ENCODE measurements at places on chromosomes 12 and 14.
A peak's percentile ranks its signal among the peaks of the same experiment; 100 is the strongest.

DNA sequence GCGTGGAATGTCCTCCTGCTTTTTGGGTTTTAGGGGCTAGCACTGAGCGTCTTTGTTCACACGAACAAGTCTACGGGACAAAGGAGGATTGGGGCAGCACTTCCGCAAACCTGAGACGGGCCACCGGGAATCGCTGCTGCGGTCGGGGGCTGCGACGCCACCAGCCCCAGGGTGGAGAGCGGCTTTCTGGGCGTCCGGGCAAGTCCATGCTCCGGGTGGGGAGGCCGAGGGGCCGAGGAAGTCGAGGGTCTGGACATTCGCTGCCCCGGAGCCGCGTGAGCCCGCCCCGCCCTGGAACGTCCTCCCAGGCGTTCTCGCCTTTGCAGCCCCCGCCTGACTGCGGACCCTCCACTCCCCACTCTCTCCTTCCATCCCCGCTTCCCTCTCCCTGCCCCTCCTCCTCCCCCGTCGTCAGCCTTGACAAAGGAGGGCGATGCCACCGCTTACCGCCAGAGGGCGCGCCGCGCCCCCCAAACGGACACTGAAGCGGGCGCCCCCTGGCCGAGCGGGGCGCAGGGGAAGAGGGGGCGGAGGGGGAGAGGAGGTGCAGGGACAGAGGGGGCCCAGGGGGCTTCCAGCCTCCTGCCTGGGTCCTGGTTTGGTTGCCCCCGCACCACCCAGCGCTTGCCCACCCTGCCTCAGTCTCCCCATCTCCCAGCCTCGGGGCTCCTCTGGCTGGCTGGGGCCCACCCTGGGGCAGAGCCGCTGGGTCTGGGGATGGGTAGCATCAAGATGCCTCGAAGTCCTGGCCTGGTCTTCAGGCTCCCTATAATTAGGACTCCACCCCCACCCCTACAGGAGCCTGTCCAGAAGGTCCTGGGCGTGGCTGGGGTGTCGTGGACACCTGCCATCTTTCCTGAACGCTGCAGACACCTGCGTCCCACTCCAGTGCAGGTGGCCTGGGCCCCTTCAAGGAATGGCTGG is 39.1 kb upstream of the INF2 start:
- peak; percentile 48 for DNase-seq

DNA sequence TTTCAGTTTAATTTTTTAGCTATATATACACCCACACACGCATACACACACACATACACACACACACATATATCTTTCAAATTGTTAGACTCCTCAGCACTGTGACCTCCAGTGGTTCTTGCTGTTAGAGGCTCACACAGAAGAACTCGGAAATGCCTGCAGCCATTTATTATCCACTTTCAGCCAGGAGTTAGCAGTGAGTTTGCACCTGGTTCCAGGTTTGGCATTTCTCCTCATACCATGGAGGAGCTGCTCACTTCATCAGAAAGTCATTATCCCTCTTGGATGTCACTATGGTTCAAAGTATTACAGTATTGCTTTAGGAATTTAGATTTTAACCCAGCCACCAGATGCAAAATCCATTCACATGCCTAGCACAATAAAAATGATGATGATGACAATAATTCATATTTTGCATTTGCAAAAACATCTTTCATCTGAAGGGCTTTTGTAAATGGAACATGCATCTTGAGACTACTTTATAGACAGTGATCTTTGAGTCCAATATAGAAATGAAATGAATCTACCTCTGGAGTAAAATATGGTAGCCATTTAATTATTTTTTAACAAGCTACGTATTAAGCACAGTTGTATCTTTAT is 42.3 kb downstream of the NPAS3 start:
- DNase-seq: no peak

DNA sequence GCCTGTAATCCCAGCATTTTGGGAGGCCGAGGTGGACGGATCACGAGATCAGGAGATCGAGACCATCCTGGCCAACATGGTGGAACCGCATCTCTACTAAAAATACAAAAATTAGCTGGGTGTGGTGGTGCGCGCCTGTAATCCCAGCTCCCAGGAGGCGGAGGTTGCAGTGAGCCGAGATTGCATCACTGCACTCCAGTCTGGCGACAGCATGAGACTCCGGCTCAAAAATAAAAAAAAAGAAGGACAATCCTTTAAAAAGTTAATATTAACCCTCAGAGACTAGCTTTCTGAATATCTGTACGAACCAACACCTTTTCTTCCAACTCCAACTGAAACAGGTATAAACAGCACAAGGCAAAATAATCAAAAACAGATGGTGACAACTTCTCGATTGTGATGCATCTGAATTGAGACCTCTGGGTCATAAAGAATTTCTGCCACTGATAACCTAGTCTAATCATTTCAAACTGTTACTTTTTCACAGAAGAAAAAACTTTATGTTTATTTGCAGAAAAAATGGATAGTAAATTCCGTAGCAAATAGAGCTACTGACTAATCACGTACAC is 27.8 kb downstream of the CLIP1 start:
- DNase-seq: no peak

DNA sequence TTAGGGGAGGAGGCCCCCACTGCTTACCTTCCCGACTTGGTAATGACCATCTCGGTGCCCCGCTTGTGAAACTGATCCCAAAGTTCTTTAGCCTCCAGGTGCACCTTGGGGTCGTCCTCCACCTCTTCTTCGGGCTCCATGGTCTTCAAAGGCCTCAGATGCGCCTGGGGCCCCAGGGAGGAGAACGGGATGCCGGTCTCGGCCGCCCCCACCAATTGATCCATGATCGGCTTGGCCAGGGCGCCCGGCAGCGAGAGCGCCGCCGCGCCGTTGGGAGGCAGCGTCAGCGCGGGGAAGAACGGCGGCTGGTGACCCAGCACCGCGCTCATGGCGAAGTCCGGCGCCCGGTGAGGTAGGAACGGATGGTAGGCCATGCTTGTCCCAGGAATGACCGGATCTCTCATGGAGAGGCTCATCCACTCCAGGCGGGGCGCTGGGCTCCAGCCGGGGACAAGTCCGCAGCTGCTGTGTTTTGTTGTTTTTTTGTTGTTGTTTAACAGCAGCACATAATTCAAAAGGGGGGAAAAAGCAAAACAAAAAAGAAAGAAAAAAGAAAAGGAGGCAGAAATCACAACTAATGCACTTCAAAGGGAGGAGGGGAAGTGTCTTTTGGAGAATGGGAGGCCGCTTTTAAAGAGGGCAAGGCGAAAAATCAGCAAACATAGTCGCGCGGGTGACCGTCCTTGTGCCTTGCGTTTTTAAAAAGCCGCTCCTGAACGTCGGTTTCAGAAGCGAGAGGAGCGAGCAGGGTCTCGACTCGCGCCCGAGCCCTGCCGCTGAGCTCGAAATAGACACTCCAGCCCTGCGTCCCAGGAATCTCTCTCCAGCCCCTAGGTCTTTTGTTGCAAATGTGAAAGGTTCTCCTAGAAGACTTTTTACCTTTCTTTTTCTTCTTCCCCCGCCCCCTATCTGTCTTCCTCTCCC is 928 bp downstream of the TBX3 start:
- DNase-seq: no peak

- DNase-seq: no peak
These were observed 253.2 kb downstream of the NOVA1 start for GRCh38 chr14:26344596-26344995.

DNA sequence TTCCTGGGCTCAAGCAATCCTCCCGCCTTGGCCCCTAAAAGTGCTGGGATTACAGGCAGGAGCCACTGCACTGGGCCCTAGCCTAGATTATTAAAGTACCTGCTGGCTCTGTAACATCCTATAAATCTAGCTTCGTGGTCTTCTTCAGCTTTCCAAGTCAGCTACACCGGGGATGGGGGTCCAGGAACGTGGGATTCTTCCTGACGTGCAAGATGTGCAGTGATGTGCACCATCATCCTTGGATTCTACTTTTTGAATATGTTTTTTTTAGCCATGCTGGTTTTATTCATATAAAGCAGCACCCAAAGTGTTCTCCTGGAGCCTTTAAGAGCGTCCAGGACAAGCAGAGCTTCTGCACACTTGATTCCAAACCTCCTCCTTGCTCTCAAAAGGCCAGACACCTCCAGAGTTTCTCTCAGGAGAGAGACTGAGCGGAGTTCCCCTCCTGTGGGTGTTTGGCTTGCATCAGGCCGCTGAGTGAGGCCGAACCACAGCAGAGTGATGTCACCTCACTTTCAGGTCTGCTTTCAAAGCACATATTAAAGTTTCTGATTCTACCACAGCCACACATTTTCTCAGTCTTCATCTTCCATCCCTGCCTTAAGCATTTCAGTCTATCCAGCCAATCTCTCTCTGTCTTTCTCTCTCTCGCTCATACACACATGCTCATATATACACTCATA is 33.4 kb downstream of the VCPKMT start:
- DNase-seq: peak; percentile 73

DNA sequence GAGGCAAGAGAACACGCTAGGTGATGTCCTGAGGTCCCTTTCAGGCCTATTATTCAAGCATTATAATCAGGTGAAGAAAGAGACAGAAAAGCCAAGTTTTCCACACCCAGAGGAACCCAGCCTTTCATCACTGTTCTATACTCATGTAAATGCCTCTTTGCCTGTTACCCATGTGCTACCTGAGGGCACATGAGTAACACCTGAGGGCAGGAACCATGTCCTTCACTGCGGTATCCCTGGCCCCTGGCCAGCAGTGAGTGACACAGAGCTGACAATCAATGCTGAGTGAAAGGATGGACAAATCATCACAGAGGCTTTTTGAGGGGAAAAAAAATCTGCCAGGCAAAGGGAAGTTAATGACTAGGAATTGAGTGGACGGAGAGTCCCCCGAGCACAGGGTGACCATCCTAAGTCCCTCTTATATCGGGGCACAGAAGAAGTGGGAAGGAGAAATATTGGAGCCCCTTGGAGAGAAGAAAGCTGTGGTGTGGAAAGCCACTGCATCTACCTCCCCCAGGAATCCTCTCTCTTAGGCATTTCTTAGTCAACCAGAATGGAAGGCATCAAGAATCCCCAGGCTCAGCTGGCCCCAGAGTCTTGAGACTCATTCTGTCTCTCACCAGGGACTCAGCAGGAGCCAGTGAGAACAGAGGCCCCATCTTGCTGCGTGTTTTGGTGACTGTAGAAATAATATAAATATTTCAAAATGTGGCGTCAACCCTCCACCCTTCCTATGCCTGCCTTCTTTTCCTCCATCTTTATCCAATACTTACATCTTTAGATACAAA is 212.9 kb downstream of the DPF3 start:
- no peak for DNase-seq

DNA sequence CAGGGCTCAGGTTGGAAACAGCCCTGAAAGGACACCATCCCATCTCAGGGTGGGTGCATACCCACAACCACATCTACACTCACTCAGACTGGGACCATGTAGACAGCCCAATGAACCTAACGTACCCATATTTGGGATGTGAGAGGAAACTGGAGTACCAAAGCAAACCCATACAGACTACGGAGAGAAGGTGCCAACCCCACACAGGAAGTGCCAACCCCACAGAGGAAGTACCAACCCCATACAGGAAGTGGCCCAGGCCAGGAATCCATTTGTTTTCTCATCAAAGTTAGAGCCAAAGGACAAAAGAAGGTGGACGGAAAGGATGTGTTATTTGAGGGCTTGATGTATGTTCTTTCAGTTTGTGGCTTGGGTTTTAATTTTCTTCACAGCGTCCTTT is 19.5 kb upstream of the SPIC start:
- DNase-seq: no peak

GRCh38 chr12:121574025-121574424 is 6.8 kb downstream of the KDM2B start:
- DNase-seq: no peak

DNA sequence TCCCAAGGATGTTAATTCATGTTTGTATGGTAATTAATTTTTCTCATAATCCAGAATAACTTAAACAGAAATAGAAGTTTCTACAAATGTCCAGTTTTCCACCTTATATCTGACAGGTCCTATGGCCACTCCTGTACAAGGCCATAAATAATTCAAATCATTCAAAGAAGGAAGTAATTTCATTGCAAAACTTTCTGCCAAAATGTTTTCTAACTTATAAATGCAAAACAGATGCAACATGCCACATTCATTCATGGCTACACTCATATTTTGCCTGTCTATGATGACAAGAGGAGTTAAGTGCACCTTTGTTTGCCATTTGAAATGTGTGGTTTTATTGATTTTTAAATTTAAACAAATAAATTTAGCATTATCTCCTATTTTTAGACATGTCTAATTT is 34.4 kb downstream of the ITPR2 start:
- no peak for DNase-seq

DNA sequence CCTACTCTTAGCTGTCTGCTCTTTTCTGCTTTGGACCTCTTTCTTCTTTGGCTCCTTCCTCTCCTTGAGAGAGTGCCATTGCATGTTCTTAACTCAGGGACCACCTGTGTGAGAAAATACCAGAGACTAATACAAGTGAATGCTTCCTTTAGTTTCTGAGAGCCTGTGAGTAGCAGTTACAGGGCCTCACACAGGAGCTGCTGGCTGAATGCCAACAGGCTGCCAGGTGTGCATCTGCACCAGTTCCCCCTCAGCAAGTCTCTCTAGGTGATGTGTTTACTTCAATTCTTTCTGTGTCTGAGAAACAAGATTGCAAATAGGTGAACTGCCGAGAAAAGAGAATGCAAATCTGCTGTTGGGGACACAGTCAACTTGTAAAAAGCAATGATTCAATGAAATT is 108.2 kb downstream of the STXBP6 start:
- DNase-seq: no peak

- no peak for DNase-seq
These were observed 32.3 kb upstream of the PTCSC3 start for GRCh38 chr14:36208690-36209278.

- DNase-seq: no peak
These were observed 468.7 kb upstream of the SOX5 start for GRCh38 chr12:24418157-24418556.

GRCh38 chr14:38367922-38368321 is 112.0 kb upstream of the CLEC14A start:
- no peak for DNase-seq

- no peak for DNase-seq
These were observed 374.4 kb downstream of the BCAT1 start for GRCh38 chr12:24574538-24574937.

DNA sequence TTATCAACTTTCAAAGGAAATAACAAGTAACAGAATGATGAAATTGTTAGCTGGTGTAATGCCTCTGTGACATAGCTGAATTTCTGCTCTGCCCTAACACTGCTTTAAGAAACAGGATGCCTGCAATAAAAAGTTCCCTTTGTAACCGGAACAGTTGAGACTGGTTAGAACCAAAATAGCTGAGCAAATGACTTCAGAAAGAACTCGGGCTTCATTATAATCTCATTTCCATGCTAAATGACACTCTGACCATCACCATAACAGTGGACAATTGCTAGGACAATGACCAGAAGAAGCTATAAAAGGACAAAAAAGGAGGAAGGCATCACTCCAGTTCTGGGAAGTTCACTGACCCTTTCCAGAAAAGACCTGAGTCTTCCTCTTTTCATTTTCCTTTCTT is 23.5 kb upstream of the PYGL start:
- no peak for DNase-seq

GRCh38 chr14:104975481-104976197 is 2.5 kb downstream of the AHNAK2 start:
- DNase-seq: no peak
